Tibial nerve (tissue), 4 donors: ENCODE measurements at places on chromosomes 16 and 17. TPM values are rescaled to one million over a fixed set of nuclear protein-coding genes. Genes with fewer than 3 reads are reported as not detected.

- no peak for DNase-seq
Measured at GRCh38 chr16:70684146-70685060, 1.4 kb downstream of the MTSS2 start.

- DNase-seq, result peak; percentile 62
Measured at GRCh38 chr17:78497115-78497540, 80.1 kb downstream of the DNAH17 start.

DNA sequence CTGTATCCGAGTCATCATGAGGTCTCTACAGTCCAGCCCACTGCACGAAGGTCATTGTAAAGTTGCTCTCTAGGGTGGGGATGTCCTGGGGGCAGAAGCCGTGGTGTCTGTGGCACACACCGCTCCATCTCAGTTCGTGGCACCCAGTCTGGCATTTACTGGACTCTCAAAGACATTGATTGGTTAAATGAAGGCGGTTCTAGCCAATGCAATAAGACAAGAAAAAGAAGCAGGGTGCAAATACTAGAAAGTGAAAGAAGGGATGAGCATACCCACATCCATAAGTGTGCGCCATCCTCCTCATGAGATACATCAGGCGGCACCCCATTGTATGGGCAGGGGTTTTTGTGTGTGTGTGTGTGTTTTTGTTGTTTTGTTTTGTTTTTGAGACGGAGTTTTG is 10.7 kb upstream of the ATP2A3 start:
- DNase-seq, result no peak

DNA sequence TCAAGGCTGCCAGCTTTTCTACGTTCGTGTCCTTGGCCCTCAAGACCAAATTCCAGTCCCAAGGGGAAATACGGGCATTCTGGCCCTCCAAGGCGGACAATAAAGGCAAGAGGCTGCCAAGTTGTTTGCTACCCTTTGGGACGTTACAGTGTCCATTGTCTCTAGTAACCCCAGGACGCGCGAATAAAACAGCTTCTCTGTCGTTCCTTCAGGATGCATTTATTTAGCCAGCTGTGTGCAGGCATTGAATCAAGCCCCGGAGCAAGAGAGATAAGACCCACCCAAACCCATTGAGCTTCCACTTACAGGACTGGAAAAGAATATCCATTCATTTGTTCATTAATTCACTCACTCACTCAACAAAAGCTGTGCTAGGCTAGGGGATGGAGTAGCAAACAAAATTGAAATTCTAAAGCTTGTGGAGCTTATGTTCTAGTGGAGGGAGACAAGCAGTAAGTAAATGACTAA is 656 bp downstream of the MRPL58 start:
- DNase-seq, result no peak

SLC13A5 gene
- total RNA-seq, result not detected

OTOP2 gene
- not detected for total RNA-seq
